ENCODE measurements at places on chromosomes 16 and 17. TPM values are rescaled to one million over a fixed set of nuclear protein-coding genes. Genes with fewer than 3 reads are reported as not detected.

LUC7L3 gene
- total RNA-seq: 78.5 TPM

ZNF750 gene
- not detected for total RNA-seq

C1QL1 gene
- 0.97 TPM for total RNA-seq

RAP1GAP2 gene
- 31.2 TPM for total RNA-seq

TAT gene
- not detected for total RNA-seq

ZCCHC14 gene
- 20.5 TPM for total RNA-seq

TVP23C gene
- total RNA-seq: 6.9 TPM

LITAFD gene
- not detected for total RNA-seq

NOS2 gene
- total RNA-seq: 0.16 TPM

MSLN gene
- not detected for total RNA-seq

CDH1 gene
- total RNA-seq: 0.13 TPM

ZNF385C gene
- total RNA-seq: 0.13 TPM

TMEM114 gene
- total RNA-seq: not detected

WNK4 gene
- total RNA-seq: not detected

TNP2 gene
- total RNA-seq: not detected

MYH8 gene
- 0.05 TPM for total RNA-seq

CCDC200 gene
- not detected for total RNA-seq

TBC1D3E gene
- not detected for total RNA-seq

- DNase-seq: no peak
Observed at GRCh38 chr17:81027038-81027437, 7.9 kb upstream of the BAIAP2 start.

GRCh38 chr16:56637814-56638750 lies at the start of gene MT1A:
Gene MT1A (plus strand): TSS chr16:56638666. CDS start chr16:56638739, 73 bp downstream.
- peak; percentile 89 for DNase-seq

DNA sequence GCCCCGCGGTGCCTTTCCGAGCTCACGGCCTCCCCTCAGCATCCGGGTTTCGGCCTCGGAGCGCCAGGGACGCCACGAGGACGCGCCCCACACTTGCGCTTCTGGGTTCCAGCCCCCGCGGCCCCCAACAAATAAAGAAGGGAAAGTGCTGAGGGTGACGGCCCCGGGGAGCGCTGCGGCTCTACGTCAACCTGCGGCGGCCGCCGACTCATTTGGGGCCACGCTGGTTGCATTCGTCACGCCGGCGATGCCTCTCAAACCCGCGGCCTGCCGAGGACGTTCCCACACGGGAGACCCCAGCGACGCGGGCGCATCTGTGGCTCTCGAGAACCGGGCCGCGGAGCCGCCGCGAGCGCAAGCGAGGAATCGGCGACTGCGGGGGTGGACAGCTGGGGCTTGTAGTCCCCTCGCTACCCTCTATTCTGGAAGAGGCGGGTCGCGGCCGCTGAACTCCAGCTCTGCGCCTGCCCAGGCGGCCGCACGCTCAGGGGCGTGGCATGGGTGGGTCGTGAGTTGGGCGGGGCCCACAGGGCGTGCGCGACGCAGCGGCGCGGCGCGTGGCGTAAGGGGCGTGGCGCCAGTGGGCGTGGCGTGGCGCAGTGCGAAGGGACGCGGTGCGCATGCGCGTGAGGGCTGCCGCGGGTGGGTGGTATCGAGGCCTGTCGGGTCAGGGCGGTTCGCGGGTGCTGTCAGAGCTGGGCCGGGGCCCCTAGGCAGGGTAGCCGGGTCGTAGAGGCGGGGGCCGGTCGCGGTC lies at the start of gene AMZ2:
Gene AMZ2 (plus strand): TSS at position 599 of the 754 bp plus-strand sequence. CDS start 2,145 bp downstream, outside the sequence.
- peak; percentile 98 for DNase-seq

DNA sequence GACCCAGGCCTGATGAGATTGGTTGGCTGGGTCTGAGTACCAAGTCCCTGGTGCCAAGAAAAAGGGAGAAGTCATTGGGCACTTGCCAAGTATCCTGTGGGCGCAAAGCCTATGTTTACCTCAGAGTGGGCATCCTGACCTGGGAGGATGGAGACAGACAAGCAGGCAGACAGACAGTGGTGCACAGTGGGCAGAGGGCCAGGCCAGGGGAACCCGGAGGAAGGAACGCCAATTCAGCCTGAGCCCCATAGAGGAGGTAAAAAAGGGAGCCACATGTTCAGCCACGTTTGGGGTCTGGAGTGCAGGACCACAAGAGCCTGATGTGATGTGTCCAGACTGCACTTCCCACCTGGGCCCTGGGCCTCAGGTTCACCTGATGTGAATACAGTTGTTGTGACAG lies 5.4 kb downstream of the PHKG2 start:
- DNase-seq: no peak

DNA sequence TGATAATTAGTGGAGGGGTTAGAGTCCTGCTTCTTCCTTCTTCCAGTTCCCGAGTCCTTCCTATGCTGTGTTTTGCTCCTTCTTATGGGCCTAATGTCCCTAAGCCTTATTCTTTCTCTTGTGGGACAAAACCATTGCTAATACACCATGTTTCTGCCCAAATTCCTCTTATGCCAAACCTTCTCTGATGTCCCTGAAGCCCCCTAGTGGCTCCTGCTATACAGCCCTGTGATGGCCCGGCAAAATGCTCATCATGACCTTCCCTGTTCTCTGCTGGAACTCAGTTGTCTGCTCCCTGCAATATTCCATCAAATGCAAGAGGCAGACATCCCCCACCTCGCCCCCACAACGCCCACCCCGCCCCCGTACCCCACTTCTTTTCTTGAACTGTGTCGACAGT lies 171.6 kb downstream of the CDH11 start:
- DNase-seq: no peak

DNA sequence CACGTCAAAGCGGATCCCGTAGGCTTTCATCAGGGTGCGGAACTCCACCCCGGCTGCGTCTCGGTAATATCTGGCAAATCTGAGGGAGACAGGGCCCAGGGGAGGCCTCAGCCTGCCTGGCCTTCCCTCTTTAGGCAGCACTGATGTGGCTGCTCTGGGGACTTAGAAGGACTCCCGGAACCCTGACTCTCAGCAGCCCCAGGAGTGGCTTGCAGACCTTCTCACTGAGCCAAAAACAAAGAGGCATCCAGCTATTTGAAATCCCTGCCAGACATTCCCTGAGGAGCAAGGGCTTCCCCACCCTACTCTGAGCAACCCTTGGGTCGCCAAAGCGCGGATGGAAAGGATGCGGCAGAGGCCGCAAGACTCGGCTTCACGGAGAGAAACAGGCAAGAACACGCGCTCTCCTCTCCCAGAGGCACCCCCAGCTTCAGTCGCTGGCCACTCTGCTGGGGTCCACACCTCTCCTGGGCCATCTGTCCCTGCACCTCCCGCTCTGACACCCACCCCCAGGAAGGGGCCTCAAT lies 7.9 kb downstream of the P2RX5 start:
- no peak for DNase-seq

- DNase-seq: peak; percentile 29
Observed at GRCh38 chr16:29030086-29030840, 45.4 kb downstream of the LAT start.

DNA sequence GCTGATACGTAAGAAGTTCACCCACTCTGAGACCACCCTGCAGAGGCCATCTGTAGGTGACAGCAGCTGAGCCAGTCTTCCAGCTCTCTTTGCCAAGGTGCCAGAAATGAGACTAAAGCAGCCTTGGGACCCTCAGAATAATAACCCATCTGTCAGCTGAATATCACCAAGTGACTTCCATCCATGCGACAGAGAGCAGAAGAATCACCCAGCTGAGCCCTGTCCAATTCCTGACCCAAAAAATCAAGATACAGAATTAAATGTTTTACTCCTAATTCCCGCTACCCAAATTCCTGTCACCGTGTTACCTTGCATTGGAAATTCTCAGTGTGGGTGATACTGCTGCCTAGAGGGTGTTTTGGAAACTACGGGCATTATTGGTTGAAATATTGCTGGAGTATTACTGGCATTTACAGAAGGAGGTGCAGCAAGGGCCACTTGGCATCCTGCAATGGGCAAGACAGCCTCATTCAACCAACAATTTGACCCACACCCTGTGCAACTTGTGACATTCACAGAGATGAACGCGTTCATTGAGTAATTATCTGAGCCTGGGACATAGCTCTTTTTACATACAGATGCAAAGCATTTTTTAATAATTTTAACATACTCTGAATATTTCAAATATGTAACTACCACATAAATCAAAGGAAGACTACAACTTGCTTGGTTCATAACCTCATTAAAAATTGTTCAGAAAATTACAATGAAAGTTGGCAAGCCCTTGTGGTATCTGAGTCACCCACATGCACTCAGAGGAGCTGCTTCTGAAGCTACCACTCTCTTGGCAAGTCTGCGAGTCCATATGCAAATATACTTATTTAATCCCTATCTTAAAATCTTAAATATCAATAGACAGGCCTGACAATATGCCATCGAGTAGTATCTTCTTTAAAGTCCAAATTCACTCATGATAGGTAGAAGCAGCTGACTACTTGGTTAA lies 126.6 kb downstream of the C16orf95 start:
- no peak for DNase-seq

DNA sequence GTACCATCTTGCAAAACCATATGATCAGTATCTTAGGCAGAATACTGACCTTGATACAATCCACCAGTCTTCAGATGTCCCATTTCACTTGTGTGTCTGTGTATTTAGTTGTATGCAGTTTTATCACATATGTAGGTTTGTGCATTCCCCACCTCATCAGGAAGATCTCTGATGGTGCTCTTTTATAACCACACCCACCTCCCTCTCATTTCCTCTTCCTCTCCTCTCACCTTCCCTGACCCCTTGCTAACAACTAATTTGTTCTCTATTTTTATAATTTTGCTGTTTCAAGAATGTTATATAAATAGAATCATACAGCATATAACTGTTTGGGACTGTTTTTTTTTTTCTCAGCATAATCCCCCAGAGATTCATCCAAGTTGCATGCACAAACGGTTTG lies 52.0 kb upstream of the ACSM2B start:
- no peak for DNase-seq

DNA sequence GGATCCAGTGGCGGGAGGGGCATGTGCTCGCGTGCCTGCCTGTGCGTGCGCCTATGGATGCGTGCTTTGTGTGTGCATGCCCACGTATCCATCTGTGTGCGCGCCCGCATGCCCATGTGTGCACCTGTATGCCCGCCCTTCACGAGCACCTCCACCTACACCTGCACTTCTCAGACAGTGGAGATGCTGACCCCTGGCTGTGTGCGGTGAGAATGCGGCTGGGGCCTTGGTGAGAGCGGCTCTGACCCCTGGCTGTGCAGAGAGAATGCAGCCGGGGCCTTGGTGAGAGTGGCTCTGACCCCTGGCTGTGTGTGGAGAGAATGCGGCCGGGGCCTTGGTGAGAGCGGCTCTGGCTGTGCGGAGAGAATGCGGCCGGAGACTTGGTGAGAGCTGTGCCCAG lies 33.9 kb downstream of the AXIN1 start:
- no peak for DNase-seq

GRCh38 chr17:28912281-28912937 lies 9.5 kb upstream of the DHRS13 start:
- DNase-seq: no peak

DNA sequence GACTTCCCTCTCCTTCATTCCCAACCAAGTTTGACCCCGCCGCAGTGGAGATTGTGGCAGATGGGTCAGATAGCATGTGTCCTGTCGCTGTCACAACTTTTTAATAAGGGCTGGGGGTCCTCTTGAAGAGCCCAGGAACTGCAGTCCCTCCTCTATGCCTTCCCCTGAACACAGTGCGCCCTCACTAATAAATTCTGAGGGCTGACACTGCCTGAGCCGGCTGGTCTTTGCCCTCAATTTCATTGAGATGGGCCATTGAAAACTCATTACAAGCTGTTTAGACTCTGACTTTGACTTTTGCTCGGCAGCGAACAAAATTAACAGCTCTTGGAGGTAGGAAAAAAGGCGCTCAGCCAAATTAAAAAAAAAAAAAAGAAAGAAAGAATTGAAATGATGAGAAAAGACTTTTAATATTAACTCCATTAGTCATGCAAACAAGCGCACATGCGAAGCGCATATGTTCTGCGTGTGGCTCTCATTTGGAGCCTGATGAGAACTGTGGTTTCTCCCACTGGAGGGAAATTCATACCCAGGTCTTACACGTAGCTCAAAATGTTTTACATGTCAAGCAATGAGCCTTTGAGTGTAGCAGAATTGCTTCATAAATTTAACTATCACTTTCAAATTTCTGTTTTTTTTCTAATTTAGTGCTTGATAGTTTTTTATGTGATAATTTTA lies 704.7 kb downstream of the WWOX start:
- no peak for DNase-seq

DNA sequence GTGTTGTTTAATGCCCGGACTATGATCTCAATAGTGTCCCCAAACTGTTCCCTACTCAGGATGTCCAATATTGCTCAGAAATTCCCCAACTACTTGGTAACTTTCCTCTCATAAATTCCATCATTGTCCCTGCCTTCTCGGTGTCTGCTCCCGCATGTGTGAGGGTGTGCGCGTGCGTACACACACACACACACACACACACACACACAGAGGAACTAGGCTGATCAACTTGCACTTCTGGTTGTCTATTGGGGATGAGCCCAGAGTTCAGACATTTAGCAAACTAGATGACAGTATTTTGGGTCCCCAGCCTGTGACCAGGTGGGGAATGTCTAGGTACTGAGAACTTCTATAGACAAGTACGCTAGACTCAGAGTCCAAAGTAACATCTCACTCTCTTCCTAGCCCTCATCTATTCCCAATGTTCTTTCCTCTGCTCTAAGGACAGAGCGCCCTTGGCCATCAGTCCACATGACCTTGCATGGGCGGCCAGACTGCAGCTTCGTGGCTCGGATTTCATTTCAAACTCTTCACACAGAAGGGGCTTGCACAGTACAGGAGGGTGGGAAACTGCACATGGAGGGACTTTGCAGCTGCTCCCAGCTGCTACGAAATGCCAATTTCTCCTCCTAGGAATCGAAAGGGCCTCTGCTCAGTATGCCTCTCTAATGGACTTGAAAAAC lies 5.3 kb downstream of the HS3ST3A1 start:
- DNase-seq: no peak

- no peak for DNase-seq
Observed at GRCh38 chr17:74857191-74857590, 2.5 kb downstream of the GRIN2C start.

DNA sequence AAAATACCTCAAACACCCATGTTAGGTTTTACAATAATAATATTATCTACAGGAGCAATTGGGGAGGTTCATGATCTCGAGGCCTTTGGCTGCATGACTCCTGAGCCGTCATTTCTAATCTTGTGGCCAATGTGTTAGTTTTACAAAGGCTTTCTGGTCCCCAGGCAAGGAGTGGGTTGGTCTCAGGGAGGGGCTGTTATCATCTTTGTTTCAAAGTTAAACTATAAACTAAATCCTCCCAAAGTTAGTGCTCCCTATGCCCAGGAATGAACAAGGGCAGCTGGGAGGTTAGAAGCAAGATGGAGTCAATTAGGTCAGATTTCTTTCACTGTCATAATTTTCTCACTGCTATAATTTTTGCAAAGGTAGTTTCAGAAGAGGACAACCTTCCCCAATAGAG lies 9.1 kb upstream of the CCL5 start:
- no peak for DNase-seq

GRCh38 chr17:73227379-73227778 lies 34.3 kb downstream of the CPSF4L start:
- DNase-seq: no peak

GRCh38 chr16:13106464-13106863 lies 205.1 kb downstream of the SHISA9 start:
- no peak for DNase-seq

DNA sequence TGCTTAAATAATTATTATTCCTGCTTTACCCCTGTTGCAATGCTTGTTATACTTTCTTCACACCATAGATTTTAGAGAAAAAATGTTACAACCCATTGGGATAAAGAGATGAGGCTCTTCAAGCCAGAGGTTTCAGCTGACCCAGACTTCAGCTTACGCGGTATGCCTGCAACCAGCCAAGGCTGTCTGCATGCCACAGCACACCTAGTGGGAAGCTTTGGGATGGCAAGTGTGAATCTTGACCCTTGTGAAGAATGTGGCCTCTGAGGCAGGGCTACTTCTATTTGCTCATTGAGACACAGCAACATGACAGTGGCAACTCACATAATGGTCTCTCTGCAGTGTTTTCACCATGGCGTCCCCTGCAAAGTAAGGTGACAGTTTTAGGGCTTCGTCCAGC lies 193.9 kb upstream of the PIRT start:
- DNase-seq: no peak

All from cardiac septum (tissue), 1 donor.